ENCODE measurements at places on chromosomes 12 and 14.

GRCh38 chr14:44912041-44912869, 49.5 kb downstream of the KLHL28 start:
- peak; percentile 45 for ATAC-seq

- no peak for ATAC-seq
These were observed 119.3 kb upstream of the FSCB start for GRCh38 chr14:44626423-44626822.

DNA sequence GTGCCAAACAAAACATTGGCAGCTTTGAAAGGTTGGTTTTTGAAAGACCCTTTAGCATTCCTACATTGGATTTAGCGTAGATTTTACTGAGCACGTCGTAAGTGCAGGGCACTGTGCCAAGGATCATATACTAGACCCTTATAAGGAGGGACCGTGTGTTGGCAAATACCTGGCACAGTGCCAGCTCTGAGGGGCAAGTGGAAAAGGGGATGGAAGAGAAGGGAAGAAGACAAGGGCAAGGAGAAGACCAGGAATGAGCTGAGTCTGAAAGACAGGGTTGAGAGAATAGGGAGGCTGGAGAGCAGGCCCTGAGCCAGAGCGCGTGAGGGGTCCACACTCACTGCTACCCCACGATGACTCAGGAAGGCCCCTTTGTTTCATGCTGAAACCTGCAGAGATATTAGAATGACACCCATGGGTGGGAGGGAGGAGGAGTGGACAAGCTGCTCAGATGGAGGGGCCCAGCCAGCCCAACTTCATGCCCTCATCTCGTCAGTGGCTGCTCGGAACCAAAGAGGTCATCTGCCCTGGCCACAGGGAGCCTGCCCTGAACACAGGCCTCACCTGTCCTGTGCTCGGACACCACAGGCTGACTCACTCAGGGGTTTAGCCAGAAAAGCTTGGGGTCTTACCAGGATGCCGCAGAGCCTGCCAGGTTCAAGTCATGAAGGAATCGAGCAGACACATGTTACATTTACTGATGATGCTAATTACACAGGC, 25.0 kb downstream of the RAB35 start:
- no peak for ATAC-seq

DNA sequence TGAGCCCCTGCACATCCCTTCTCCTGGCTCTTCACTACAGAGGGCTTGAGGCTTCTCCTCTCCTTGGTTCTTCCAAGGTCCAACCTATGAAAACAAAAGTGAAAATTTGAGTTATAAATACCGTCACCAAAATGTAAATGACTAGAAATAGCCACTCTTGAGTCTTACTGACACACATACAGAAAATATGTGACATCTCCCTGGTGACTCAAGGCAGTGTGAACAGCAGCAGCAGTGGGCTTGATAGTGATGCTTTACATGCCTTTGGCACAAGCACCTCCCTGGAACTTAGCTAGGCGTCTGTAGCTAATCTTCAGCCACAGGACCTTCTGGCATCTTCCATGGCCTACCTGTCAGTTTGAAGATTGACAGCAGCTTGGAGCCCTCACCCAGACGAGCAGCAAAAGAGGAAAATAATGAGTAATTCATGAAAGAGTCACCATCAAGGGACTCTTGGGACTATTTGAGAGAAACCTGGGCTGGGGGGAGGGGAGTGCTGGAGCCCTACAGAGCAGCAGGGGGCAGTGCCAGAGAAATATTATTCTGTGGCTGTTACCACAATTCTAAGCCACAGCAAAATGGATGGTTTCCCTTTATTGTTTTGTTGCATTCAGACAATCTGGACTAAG, 158.0 kb downstream of the KCNK10 start:
- ATAC-seq: no peak

GRCh38 chr12:72365151-72365550, 93.0 kb downstream of the TRHDE start:
- no peak for ATAC-seq

GRCh38 chr12:44847888-44848702, 28.0 kb downstream of the NELL2 start:
- ATAC-seq: peak; percentile 54

DNA sequence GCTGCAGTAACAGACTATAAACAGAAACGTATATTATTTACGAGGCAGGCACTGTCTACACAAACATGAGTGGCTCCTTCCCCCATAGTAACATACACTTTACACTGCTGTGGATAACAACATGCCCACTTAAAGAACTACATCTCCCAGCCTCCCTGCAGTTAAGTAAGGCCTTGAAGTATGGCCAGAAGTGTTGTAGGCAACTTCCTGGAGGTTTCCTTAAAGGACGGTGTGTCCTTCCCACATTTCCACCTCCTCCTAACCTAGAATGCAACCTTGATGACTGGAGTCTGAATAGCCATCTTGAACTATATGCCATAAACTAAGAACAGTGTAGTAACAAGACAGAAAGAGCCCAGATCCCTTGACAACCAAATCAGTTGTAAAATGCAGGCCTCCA, 20.3 kb downstream of the MED13L start:
- ATAC-seq: peak; percentile 36

DNA sequence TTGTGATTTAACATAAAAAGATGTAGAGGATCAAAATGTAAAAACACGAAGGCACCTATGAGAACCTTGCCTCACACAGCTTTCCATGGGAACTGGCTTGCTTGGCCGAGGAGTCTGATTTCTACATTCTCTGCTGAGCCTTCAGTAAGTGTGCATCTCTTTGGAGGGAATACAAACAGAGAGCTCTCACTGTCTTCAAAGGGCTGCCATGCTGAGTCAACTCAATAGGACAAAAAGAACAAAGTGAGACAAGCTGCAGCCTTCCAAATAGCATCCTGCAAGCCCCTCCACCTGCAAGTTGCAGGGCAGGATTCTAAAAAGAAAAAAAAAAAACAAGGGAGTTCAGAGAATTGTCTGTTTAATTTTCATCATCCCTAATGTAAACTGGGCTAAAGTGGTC, 411.9 kb downstream of the NELL2 start:
- ATAC-seq: no peak

- no peak for ATAC-seq
These were observed 7.9 kb upstream of the CMKLR1 start for GRCh38 chr12:108346727-108347710.

GRCh38 chr12:70052931-70053497, 190.2 kb upstream of the CNOT2 start:
- peak; percentile 81 for ATAC-seq

- peak; percentile 64 for ATAC-seq
These were observed 890 bp upstream of the KIF26A start for GRCh38 chr14:104137297-104138097.

DNA sequence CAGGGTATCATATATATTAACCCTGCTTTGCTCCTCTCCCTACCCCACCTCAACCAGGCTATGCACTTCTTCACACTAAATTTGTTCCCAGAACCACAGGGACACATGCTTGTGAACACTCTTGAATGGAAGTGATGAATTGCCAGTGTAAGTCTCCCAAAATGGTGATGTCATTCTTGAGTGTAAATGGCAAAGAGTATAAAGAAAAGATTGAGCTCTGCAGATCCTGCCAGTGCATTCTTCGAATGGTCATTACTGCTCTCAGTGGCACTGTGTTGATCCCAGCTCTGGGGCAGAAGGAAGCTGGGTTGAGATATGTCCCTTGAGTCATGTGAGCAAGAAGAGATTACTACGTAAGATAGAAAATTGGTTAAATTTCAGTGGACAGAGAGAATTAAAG, 313.1 kb downstream of the TMEM117 start:
- ATAC-seq: no peak

DNA sequence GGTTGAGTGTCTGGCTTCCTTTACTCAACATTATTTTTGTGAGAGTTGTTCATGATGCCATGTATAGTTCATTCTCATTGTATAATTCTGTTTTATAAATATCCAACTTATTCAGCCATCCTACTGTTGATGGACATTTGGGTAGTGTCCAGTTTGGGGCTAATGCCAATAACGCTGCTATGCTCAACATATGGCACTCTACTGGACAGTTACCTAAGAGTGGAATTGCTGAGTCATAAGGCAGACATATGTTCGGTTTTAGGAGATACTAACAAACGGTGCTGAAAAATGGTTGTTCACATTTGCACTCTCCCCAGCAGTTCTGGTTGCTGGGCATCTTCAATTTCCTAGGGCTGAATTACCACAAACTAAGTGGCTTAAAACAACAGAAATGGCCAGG, 28.7 kb upstream of the P2RX4 start:
- ATAC-seq: no peak

GRCh38 chr12:57127726-57128518, at the start of gene LRP1:
TSS of gene LRP1 (plus strand) at chr12:57128483. CDS start at chr12:57128965, 482 bp downstream.
- ATAC-seq: peak; percentile 89

- ATAC-seq: no peak
These were observed 77.4 kb downstream of the RIN3 start for GRCh38 chr14:92590941-92591340.

- no peak for ATAC-seq
These were observed 377.1 kb upstream of the KITLG start for GRCh38 chr12:88957358-88957757.

- peak; percentile 24 for ATAC-seq
These were observed 543 bp upstream of the GLIPR1 start for GRCh38 chr12:75479963-75480461.

GRCh38 chr12:32377344-32378055, 21.9 kb upstream of the FGD4 start:
- ATAC-seq: no peak

- ATAC-seq: no peak
These were observed at the start of gene HHIPL1 for GRCh38 chr14:99644723-99645544. TSS of gene HHIPL1 (plus strand) at chr14:99645129. CDS start at chr14:99645208, 79 bp downstream.

- ATAC-seq: no peak
These were observed 10.4 kb downstream of the OSBPL8 start for GRCh38 chr12:76549131-76549530.

DNA sequence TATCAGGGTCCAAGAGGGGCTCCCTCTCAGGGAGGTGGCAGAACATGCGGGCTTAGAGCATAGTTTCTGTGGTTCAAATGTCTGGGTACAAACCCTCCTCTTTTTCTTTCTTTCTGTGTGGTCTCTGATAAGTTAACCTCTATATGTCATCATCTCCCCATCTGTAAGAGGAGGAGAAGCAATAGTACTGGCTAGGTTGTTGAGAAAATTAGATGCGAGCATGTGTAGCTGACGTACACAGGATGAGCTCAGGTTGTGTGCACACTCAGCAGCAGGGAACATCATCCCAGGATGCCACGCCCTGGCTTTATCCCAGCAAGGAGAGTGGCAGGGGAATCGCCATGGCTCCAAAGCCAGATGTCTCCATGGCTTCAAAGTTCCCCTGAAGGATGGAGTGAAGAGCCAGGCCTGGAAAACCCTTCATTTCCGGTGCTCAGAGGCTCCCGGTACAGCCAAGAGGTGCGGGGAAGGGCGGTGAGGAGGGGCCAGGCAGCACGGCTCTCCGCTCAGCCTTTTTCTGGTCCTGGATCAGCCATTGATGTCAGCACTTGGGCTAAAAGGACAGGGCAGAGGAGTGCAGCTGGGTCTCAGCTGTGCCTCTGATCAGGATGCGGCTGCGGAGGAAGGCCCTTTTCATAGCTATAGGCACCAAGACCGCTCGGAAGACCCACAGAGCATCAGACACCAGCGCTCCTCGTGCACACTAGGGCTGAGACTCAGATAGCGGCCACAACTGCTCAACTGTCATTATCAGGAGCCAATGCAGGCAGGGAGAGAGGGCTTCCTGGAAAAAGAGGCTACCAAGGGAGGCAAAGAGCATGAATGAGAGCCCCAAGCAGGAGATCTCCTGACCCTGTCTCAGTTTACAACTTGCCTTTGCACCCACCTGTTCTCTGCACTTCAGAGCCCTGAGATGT, 41.5 kb downstream of the ARL6IP4 start:
- ATAC-seq: no peak

GRCh38 chr12:19499030-19499429, 59.7 kb downstream of the AEBP2 start:
- no peak for ATAC-seq

GRCh38 chr14:62914025-62914424, 131.2 kb downstream of the KCNH5 start:
- no peak for ATAC-seq

DNA sequence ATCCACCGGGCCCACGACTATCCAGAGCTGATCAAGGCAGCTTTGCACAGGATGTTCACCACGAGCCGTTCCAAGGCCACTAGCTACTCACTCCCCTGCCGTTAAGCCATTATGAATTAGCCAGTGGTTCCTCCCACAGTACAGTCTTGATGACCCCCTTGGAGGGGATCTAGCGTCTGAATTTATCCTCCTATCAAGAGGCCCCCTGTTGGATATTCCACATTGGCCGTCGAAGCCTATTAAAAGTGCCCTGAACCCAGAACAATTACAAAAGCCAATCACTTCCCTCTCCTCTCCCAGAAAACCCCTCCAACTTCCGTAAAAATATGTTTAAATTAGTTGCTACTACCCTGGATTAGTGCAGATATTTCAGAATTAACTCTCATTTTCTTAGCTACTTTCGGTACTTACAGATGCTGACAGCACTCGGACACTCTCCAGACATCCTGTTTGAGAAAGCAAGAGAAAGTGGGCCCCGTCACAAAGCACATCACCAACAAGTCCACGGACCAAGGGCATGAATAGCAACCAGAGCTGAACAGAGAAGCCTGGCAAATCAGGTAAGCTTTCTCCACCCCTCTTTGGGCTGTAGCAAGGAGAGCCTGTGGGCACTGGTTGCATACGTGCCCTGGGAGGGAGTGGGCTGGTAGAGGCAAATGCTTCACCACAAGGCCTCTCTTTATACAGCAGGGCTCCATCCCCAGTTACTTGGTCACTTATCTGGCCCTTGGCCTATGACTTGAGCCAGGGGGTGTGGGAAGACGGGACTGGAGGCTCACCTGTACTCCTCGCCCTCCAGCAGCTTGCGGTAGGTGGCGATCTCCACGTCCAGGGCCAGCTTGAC, 5.3 kb downstream of the KRT3 start:
- ATAC-seq: no peak

DNA sequence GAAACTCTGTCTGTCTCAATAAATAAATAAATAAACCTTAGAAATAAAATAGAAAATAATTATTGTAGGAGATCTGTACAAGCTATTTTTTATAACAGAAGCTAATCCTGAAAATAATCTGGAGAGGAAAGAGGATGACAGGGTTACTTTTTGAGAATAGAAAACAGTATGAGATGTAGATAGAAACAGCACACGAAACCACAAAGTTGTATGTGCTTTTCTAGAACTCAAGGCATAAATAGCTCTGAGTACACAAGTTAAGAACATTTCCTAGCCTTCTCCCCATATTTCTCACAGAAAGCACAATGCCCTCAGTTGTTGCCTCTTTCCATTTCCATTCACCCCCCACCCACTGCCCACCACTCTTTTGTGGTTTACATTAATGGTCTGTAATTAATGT, 35.7 kb downstream of the SLC38A4 start:
- ATAC-seq: no peak
